ENCODE measurements at places on chromosomes 3 and 15. TPM values are rescaled to one million over a fixed set of nuclear protein-coding genes. Genes with fewer than 3 reads are reported as not detected.

DNA sequence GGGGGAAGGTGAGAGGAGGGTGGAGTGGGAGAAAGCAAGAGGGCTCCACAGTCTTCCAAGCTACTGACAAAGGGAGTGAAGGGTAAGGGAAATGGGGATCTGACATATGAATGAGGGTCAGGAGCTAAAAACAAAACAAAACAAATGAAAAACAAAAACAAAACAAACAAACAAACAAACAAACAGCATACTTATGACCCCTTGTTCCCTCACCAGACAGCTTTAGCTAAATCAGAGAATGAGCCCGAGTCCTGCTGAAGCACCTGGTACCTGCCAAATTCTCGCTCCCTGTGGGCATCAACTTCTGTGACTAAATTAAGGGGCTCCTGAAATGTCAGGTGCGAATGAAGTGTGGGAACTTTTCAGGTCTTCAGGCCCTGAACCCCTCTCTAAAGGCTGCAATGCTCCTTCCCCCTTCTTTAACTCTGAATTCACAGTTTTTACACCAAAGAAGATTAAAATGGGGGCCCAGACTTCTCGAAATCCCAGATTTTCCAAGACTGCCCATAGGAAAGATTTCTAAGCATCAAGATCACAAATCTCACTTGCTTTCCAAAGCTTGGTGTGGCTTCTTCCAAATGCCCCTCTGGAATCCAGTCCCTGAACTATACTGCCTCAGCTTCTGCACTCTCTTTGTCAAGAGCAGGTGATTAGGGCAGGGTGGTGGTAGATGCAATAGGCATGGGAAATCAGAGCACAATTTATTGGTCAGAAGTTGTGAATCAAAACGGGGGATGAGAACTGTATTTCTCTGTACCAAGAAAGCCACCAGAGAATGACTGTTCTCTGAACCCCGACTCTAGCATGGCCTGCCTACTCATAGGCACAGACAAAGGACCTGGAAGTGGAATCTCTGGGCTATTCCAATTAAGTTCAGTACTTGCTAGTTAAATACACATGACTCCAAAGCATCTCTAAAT lies 40.9 kb downstream of the ZIC4 start:
- H3K4me3 ChIP-seq: no peak overlapping the region
- no peaks in the 10 kb centered on the region for H3K36me3 ChIP-seq
- H3K4me1 ChIP-seq: no peaks in the 10 kb centered on the region
- H3K27ac ChIP-seq: no peak overlapping the region

DNA sequence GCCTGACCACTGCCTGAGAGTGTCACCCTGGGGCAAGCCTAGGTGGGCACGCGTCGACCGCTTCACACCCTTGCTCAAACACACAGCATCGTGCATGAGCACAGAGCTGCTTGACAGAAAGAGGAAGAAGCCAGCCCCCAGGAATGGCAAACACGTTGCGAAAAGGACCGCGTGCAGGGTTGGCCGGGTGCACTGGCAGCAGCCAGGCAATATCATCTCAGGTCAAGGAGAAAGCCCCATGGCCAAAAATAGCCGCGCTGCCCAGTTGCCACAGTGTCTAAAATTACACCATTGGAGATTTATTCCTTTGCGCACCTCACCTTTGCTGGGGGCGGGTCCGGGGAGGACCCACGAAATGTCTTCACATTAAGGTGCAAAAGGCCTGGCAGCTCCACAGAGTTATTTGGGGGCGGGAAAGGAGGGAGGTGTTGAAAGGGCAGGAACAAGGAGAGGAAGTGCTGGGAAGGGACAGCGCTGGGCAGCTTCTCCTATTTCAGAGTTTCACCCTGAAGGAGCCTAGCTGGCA lies 44.7 kb upstream of the NR2F2 start:
- H3K4me1 ChIP-seq: no peaks in the 10 kb centered on the region
- no peaks in the 10 kb centered on the region for H3K36me3 ChIP-seq
- H3K4me3 ChIP-seq: no peak overlapping the region
- H3K27me3 ChIP-seq: peaks cover 9% of the 10 kb centered on the region
- no peak overlapping the region for H3K27ac ChIP-seq

GRCh38 chr3:72818092-72818773 lies 30.0 kb downstream of the SHQ1 start:
- H3K36me3 ChIP-seq: peaks cover 11% of the 10 kb centered on the region
- H3K27me3 ChIP-seq: no peaks in the 10 kb centered on the region
- H3K4me3 ChIP-seq: no peak overlapping the region
- H3K4me1 ChIP-seq: peaks cover 7% of the 10 kb centered on the region
- no peak for DNase-seq

Gene SAMMSON
- total RNA-seq: not detected

Gene GPR171
- 16.7 TPM for total RNA-seq

GRCh38 chr3:152175528-152175889 lies 93.2 kb upstream of the MBNL1 start:
- no peak overlapping the region for H3K27ac ChIP-seq
- H3K36me3 ChIP-seq: no peaks in the 10 kb centered on the region
- DNase-seq: no peak
- H3K4me1 ChIP-seq: no peaks in the 10 kb centered on the region

Gene CTXN2
- not detected for total RNA-seq

Gene FGF7
- total RNA-seq: not detected

DNA sequence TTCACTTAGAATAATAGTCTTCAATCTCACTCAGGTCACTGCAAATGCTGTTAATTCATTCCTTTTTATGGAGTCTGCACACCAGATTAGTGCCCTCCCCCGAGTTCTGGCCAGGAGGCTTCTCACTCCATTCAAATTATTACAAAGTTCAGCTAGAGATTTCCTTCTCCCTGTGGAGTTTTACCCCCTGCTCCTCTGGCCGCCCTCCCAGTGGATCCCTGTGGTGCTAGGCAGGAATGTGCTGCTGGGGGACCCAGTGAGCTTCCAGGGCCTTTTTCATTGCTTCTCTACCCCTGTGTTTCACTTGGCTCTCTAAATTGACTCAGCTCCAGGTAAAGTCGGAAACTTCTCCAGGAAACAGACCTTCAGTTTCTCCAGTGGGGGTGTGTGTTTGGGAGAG lies 42.7 kb upstream of the CD200R1L start:
- H3K36me3 ChIP-seq: no peaks in the 10 kb centered on the region
- no peak overlapping the region for H3K4me3 ChIP-seq
- no peaks in the 10 kb centered on the region for H3K4me1 ChIP-seq
- DNase-seq: no peak
